Cardiac muscle cell (in vitro differentiated cells and primary cell): ENCODE measurements at places on chromosomes 16 and 17. TPM values are rescaled to one million over a fixed set of nuclear protein-coding genes. Genes with fewer than 3 reads are reported as not detected.

Gene RNF222
- total RNA-seq = not detected in 2 replicates

Gene ALDH3A1
- total RNA-seq = 1.0 TPM in 1 of 2 replicates, not detected in the other

Gene TBC1D3E
- total RNA-seq = 1.6 and 4.9 TPM in 2 replicates

Gene UMOD
- total RNA-seq = not detected in 2 replicates

Gene IFI35
- 4.7 and 6.8 TPM in 2 replicates for total RNA-seq

GRCh38 chr16:77881355-77882030, 93.1 kb downstream of the VAT1L start:
- DNase-seq = no peak

GRCh38 chr17:696369-696768, 18.3 kb downstream of the VPS53 start:
- DNase-seq = no peak

GRCh38 chr16:19883296-19883965, 1.2 kb downstream of the GPRC5B start:
- DNase-seq = peak; percentile 69

GRCh38 chr16:19029980-19030379, 37.4 kb upstream of the COQ7 start:
- no peak for DNase-seq

DNA sequence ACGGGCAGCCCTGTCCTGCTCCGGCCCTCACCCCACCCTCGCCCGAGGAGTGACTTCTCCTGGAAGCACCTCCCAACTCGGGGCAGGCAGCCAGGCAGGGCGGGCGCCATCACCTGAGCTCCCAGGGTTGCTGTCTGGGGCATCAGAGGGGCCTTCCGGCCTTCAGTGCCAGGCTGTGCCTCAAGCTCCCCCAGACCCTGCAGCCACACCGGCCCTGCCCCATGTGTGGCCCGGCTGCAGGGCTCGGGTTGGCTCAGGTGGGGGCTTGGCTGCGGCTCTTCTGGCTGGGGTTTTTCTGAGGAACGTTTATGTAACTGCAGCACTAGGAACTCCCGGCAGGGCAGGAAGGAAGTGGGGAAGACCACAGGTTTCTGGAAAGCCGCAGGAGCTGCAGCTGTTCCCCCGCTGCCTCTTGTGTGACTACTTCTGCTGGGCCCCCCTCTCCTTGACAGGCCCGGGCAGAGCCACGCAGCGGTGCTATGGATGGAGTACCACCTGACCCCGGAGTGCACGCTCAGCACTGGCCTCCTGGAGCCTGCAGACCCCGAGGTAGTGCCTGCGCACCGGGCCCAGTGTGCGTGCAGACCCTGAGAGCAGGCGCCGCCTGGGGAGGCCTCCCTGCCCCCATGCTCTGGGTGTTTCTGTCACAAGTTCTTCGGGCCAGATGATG, 45.6 kb downstream of the PRMT7 start:
- DNase-seq = no peak
